Panc1 (cell line): ENCODE measurements at places on chromosomes 5 and 9.

GRCh38 chr5:154794525-154795234 lies 39.5 kb downstream of the LARP1 start:
- DNase-seq = no peak

- no peak for DNase-seq
Measured at GRCh38 chr9:123380852-123381705, 25.1 kb downstream of the CRB2 start.

DNA sequence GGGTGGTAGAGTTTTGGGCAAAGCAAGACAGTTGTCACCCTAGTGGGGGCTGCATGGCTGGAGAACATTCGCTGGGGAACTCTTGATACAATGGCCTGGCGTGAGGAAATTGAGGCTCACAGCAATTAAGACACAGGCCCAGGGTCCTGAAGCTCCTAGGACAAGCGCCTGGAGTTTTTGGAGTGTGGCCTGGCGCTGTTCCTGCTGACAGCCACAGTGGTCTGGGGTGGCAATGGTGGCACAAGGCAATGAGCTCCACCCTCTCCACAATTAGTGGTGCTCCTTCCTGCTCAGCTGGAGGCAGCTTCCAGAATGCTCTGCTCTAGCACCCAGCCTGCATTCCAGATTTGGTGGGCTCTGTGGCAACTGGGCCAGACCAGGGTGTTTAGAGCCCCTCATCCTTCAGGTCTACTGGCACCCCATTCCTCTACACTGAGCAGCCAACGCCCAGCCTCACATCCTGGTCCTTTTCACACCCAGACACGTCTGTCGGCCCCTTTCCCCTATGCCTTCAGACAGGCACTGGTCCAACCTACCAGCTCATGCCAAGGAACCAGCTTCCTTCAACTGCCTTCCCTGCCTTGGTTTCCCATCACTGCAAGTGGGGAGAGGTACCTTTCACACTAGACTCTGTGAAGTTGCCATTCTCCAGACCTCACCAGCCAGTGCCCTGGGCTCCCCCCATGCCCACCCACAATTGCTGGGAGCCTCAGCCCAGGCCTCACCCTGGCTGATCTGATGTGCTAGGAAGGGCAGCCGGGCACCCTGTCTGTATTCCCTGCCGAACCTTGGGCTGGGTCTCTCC lies 138.1 kb upstream of the COL5A1 start:
- no peak for DNase-seq

- DNase-seq = peak; percentile 69
Measured at GRCh38 chr5:142866563-142867275, 96.5 kb downstream of the ARHGAP26 start.

DNA sequence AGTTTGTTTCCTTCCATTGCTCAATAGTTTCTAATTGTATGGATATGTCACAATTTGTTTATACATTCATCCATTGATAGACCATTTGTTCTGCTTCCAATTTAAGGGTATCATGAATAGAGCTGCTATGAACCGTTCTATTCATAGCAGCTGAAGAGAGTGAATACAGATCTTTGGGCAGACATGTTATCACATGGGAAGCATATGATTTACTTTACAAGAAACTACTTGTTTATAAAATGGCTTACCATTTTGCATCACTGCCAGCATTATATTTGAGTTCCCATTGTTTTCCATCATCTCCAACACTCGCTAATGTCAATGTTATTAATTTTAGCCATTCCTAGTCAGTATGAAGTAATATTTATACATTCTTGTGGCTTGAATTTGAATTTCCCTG lies 549.0 kb downstream of the MAT2B start:
- DNase-seq = no peak

- no peak for DNase-seq
Measured at GRCh38 chr5:128693764-128694163, 155.7 kb upstream of the FBN2 start.

DNA sequence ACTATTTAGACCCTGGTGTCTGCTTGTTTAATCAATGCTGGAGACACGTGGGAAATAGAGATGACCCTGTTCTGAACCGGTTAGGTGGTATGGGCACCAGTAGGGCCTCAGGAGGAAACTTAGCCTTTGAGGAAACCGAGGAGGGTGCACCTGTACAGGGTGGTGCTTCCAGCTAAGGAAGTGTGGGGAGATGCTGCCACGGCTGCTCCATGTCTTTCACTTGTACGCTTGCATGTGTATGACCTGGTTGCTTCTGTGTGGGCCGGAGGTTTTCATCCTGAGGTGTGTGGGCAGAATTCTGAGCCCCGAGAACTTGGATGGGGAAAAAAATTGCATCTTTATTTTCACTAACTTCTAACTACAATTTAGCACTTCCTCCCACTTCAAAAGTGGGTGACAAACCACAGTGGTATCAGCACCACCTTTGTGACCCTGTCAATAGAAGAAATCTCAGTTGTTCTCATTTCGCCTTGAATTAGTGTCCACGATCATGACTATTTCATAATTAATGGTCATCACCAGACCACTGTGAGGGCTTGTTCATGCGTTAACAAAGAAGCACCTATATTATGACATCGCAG lies 99.8 kb upstream of the SPATA31C2 start:
- no peak for DNase-seq

DNA sequence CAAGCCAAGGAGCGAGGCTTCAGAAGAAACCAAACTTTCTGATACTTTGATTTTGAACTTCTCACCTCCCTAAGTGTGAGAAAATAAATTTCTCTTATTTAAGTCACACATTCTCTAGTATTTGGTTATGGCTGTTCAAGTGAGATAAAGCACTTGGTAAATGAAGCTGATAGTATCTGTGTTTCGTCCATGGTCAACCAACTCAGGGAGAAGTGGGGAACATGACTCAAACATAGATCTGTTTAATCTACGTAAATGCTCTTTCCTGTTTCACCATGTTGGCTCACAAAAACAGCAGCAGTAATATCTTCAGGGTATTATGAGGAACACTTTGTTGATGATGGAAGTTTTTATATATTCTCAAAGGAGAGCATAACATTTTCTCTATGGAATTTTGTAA lies 2167.2 kb upstream of the C9orf72 start:
- DNase-seq = no peak

GRCh38 chr9:127898433-127899127 lies 823 bp downstream of the ST6GALNAC6 start:
- no peak for DNase-seq

DNA sequence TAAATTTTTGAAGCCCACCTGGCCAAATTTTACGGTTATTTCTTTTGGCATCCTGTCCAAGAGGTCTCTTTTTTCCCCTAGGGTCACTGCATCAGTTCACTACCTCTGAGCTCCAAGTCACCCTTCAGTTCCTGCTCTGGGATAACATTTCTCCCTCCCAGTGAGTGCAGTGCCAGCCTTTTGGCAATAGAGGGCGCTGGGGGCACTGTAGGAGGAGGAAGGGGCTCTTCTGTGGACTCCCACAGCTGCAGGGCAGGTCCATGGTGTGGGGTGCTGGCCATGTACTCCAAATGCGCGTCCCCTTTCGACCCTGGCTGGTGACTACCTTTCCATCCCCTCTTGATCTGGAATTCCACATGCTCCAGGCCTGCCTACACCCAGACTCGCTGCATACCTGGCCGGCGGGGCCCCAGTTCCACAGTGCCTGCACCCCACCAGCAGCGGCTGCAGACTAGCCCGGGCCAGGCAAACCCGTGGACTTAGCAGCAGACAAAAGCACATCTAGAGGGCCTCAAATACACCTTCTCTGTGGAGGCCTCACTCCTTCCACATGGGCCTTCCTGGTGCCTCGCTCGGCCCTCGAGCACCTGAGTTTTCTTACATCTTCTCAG lies 20.3 kb upstream of the NINJ1 start:
- DNase-seq = no peak

- no peak for DNase-seq
Measured at GRCh38 chr9:96006961-96007360, 131.5 kb downstream of the ERCC6L2 start.

GRCh38 chr5:179858241-179858585 lies 404 bp downstream of the MRNIP start:
- DNase-seq = no peak

DNA sequence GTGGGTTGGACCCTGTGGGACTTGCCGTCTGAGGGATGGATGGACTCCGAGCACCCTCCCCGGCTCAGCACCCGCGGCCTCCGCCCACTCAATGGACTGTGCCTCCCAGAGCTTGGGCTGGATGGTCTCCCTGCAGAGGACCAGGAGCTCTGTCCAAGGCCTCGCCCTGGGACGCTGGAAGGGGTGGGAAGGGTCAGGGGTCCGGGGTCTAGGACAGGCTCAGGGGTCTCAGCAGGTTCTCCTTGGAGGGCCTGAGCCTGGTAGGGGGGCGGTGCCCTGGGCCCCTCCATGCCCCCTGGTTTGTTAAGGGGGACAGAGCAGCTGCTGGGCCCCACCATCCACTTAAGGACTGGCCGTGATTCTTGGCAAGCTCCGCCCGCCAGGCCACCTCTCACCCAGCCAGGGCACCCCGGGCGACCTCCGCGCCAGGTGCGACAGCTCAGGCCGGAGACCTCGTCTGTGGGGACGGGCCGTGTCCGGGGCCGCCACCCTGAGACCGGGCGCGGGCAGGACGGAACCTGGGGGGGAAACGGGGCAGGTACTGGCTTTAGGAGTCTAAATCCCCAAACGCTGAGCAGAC lies 29.2 kb downstream of the EXOC3 start:
- DNase-seq = no peak

DNA sequence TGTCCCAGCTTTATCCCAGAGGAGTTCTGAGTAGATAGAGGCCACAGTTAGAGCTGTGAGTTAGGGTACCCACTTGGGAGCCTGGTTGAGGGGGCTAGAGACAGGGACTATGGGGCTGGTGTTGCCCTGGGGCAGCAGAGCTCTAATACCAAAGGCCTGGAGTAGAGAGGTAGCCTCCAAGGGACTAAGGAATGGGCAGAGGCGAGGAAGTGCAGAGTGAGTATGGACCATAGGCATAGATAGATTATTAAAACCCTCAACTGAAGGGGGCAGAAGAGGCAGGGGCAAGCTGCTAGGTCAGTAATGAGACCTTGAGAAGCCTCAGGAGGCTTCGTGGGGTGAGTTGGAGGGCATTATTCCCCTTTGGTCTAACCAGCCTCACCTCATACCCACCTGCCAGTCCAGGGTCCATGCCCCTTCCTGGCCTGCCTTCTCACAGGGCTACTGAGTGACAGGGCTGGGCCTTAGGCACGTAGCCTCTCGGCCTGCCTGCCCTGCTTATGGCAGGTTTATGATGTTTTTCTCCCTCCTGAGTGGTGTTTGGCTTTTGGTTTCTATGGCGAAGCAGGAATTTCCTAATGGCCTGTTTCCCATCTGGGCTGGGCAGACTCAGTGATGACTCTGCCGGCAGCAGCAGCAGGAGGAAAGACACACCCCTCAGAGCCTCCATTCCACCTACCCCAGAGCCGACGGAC lies 8.0 kb downstream of the PDLIM4 start:
- DNase-seq = no peak

DNA sequence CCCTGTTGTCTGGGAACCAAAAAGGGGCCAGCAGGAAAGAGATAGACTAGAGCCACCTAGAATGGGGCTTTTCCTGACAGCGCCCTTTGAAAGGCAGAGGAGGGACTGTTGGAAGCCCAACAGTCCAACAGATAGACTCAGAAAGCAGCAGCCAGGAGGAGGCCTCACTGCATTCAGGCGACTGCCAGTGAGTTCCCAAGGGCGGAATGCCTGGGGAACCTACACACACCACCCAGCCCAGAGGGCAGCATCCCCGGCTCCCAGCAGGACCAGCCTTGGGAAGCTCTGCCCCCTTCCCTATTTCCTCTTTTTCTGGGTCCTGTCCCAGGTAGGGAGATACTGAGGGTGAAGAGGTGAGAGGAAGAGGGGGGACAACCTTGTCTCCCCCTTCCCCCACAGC lies 192.4 kb upstream of the KLF4 start:
- no peak for DNase-seq

GRCh38 chr9:121350993-121351561 lies 19.0 kb downstream of the STOM start:
- DNase-seq = no peak

DNA sequence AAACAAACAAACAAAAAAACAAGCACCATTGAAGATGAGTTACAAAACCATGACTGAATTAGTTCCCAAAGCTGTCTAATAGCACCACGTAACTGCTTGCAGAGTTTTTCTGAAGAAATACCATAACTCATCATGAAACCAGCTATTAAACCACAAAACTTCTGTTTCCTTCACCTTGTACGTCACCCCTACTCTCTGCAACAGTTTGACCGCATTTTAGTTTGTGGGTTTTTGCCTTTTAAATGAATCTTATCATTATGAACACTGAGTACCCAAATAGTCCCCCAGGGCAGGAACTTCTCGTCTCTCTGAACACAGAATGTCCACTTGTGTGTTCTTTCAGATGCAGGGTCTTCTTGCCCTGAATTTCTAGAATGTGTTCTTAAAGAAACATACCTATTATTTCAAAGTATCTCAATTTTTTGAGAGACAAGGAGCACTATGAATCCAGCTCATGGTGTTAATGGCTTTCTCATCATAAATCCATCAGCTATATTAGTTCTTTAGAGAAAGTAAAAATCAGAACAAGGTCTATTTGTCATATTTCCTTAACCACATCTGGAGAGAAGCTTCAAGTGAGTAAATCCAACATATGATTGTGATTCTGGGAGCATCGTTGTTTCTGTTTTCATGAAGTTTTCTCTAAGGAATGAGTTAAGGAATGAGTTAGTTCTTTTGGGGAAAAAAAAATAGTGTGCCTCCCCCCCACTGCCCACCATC lies 210.6 kb downstream of the AUH start:
- DNase-seq = no peak

GRCh38 chr5:98454904-98455303 lies 318.6 kb upstream of the RGMB start:
- DNase-seq = peak; percentile 72

GRCh38 chr9:15294604-15295003 lies 12.4 kb downstream of the TTC39B start:
- DNase-seq = no peak
